ENCODE measurements at places on chromosomes 5 and 9.

DNA sequence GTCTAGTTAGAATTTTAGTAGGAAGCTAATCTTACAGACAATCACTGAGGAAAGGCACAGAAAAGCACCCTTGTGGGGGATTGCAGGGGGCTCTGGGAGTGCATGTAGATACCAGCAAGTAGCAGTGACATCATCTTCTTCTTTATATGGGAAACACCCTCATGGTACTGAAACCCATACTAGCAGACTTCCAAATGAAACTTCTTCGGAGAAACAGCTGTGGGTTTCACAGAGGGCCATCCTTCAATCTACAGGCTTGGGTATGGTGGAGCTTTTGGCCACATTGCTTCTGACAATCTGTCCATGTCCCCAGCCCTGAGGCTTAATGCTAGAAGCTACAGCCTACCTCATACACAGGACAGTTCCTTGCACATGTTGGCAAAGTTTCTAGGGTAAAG, 165.2 kb upstream of the NFIB start:
- no peak for DNase-seq

DNA sequence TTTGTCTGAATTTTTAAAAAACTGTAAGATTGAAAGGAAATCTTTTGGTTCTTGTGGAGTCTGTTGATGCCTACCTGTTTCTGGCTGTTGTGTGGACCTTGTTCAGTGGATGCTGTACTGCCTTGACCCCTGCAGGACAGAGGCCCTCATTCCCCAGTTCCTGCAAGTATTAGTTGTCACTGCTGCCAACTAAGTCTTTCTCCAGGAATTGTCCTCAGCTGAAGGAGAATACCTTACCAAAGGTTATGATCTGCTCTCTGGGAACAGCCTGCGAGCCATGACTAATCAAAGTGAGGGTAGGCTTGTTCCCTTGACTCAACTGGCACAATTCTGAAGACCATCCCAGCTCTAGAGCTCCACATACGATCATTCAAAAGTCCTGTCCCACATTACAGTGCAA, 145.3 kb upstream of the FST start:
- no peak for DNase-seq

DNA sequence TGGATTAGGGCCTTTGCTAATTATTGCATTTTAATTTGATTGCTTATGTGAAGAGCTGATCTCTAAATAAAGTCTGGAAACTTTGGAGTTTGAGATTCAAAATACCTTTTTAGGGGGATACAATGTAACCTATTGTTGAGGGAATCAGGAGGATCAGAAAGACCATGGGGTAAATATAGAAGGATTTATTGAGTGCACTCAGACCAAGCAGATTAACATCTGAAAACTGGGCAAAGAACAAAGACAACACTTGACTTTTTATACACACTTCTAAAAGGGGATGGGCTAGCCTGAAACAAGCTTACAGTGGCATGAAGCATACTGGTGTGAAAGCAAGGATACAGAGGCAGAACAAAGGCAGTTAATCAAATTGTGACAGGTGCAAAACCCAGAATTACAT, 174.3 kb downstream of the MRPS30 start:
- no peak for DNase-seq

DNA sequence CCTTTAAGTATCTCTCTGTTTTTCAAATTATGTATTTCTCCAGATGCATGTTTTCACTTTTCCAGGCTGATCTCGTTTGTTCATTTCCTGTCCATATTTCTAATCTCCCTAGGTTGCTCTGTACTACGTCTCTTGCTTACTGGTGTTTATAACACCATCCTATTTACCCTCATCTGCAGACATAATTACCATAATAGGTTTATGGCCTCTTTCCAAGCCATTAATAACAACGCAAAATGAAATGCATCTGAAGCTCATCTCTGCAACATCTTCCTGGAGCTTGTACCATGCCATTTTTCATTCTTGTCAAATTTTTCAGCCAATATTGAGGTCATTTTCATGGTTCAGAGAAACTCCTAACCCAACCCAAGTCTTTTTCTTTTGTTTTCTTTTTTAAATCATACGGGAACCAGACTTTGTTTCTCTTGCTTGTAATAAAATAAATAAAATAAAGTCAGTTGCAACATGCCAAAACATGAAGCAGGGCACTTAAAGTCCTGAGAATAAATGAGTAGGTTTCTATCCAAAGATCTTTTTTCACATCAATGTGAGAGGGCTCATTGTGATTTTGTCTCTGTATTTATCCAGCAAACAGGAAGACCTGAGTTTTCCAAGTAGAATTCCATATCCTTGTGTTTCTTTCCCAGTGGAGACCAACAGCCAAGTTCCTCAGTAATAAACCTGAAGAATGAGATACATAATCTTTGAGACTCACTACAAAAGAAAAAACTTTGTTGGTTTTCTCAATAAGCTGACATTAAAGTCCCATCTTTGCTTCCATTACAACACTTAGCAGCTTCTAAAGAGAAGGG, 37.0 kb downstream of the DPYSL3 start:
- no peak for DNase-seq

- DNase-seq: no peak
Observed at GRCh38 chr5:129904102-129904666, at the start of gene CHSY3. CHSY3 (plus strand) TSS chr5:129904465.

DNA sequence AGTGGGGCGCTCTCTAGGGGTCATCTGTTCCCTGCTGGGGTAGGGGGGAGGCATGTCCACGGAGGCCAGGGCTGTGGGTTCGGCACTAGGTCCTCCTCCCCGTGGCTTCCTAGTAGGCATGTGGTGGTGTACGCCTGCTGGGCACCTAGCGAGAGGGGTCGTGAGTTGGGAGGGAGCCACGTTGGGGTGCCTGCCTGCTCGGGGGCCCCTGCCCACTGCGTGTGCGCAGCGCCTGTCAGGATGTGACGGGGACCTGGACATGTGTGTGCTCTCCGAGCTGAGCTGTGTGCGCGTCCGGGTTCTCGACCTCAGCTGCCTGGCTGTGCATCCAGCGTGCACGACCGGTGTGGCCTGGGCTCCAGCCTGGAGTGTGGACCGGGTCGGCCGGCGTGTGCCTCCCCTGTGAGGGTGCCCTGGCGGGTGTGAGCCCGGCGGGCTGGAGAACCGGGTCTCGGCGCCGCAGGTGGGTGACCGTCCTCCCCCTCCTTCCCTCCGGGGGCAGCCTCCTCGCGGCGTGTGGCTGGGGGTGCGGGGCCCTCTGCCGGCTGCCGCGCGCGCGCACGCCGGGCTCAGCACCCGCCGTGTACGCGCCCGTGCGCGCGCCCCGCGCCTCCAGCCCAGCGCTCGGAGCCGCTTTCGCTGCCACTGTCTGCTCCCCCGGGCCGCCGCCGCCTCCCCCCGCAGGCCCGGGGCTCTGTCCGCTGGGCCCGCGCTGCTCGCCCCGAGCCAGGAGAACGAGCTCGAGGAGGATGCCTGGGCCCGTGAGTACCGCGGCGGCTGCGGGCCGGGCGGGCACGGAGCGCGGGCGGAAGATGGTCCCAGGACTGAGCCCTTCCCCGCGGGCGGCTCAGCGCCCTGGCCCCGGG, at the start of gene PRR7:
TSS of gene PRR7 (plus strand) at position 615 of the 866 bp plus-strand sequence. CDS start 8,254 bp downstream, outside the sequence.
- peak; percentile 54 for DNase-seq

GRCh38 chr5:133653760-133654049, 41.4 kb upstream of the FSTL4 start:
- DNase-seq: no peak

GRCh38 chr5:41793141-41793770, 77.0 kb downstream of the OXCT1 start:
- no peak for DNase-seq

DNA sequence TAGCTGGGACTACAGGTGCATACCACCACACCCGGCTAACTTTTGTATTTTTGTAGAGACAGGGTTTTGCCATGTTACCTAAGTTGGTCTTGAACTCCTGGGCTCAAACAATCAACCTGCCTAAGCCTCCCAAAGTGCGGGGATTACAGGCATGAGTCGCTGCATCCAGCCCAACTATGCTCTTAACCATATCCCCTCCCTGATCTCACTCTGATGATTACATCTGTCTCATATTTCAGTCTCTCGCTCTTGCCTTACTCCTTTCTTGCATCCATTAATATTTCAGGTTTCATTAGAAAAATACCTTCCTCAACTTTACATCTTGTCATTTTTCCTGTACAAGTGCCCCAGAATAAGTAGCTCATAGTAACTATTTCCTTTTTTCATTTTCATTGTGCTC, 61.0 kb upstream of the BASP1 start:
- DNase-seq: no peak

GRCh38 chr5:138636398-138636944, 61.3 kb upstream of the HSPA9 start:
- DNase-seq: no peak

- peak; percentile 24 for DNase-seq
Observed at GRCh38 chr5:73792687-73793320, 166.8 kb downstream of the ARHGEF28 start.

- DNase-seq: no peak
Observed at GRCh38 chr5:100860407-100860806, 42.7 kb downstream of the ST8SIA4 start.

DNA sequence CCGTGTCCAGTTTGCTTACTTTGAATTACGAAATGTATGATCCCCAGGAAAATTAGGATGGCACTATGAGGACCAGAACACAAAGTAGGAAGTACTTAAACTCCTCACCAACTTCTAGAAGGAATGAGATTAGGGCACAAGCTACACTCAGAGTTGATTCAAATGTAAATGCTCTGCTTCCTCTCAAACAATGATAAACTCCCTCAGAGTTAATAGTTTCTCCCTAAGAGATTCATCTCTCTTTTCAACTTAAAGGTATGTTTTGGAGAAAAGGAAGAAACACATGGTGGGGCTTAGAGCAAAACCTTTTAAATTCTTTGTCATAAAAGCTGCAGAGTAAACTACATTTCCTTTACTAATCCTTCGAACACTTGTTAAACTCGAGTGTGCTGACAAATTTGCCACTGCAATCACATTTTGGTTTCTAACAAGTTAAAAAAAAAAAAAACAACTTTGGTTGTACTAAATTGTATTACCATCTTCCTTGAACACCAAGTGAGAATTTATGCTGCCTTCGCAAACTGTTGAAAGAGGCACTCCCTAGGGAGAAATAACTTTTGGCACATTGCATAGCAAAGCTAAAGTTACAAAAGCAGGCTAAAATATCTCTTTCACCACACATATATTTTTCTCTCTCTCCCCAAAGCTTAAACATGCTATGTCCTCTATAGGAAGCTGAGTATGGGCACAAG, 66.6 kb downstream of the DENND1A start:
- no peak for DNase-seq

DNA sequence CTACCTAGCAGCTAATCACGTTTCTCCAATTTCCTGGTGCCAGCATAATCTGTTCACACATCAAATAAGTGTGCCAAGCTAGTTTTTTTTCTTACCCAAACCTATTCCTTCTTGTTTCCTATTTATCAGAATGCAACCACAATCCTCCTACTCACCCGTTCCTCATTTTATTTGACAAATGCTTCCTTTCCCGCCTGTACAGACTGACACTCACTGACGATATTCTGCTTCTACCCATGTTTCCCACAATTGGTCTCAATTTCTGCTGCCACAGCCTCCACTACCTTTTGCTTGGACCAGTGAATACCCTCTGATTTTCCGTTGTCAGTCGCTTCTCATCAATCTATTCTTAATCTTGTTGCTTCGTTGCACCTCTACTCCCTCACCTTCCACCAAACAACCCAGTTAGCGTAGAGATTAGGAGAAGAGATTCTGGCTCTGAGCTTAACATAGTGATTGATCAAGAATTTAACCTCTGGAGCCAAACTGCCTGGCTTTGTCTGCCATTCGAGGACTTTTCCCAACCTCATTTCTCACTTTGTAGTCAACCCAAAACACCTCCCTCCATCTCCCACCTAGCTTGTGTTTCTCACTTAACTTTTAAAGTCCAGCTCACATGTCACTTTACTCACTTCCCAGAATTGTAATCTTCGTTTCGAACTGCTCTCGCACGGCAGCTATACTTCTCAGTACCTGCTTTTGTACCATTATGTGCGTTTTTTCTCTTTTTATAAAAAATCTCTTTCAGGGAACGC, 729 bp upstream of the TMEM38B start:
- no peak for DNase-seq

GRCh38 chr5:52759331-52759730, 28.4 kb upstream of the ITGA1 start:
- DNase-seq: no peak

GRCh38 chr5:179164331-179165311, 104.4 kb downstream of the ZNF354C start:
- no peak for DNase-seq

GRCh38 chr9:79719021-79719420, 147.3 kb downstream of the TLE4 start:
- no peak for DNase-seq

DNA sequence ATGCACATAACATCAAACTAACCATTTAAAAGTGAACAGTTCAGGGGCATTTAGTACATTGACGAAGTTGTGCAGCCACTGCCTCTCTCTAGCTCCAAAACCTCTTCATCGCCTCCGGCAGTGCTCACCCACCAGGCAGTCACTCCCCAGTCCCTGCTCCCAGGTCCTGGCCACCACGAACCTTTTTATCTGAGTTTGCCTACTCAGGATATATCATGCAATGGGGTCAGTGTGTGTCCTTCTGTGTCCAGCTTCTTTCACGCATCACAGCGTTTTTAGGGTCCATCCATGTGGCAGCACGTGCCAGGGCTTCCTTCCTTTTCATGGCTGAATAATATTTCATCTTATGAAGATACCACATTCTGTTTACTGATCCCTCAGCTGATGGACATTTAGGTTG, 4.6 kb downstream of the AHRR start:
- DNase-seq: no peak

DNA sequence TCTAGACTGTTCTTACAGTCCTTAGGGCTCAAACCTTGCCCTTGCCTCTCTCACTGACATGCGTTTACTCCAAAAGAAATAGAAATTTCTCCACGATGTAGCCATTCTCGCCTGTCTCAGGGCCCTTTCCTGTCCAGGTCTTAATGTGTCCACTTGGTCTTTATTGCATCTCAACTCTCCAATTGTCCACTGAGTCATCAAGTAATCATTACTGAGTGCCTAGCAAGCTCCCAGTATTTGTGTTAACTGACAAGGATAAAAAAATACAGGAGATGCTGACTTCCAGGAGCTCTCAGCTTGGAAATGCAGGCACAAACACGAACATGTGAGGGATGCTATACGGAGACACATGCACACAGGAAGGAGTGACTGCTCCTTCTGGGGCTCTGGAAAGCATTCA, 147.3 kb downstream of the ARSB start:
- no peak for DNase-seq

DNA sequence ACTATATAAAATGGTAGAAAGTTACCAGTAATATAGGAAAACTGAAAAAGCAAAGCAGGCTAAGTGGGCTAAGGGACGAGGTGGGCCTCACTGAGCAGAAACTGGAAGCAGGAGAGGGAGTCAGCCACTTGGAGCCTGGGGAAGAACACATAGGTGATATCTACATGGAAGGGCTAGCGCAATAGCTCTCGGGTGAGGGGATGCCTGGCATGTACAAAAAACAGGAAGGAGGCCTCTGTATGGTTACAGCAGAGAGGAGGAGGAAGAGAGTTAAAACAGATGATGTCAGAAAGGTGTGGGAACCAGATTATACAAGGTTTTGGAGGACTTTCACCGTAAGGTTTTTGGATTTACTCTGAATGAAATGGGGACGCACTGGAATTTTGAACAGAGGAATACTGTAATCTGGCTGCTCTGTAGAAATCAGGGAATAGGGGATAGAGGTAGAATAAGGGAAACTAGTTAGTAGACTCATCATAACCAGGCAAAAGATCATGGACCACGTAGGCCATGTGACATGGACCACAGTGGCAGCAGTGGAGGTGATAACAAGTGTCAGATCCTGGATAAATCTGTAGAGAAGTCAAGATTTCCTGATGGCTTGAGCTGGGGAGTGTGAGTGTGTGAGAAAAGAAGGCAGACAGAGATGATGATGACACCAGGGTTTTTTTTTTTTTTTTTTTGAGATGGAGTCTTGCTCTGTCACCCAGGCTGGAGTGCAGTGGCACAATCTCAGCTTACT, 52.5 kb downstream of the FNBP1 start:
- DNase-seq: no peak

- no peak for DNase-seq
Observed at GRCh38 chr5:15914638-15915037, 265.0 kb downstream of the MARCHF11 start.

Data from stimulated activated CD4-positive, alpha-beta T cell treated with anti-CD3 and anti-CD28 coated beads, Interleukin-1b, Interleukin-23, amount 100 ng/mL, for 24 hours (primary cell).